ENCODE measurements at places on chromosomes 6 and 20.

DNA sequence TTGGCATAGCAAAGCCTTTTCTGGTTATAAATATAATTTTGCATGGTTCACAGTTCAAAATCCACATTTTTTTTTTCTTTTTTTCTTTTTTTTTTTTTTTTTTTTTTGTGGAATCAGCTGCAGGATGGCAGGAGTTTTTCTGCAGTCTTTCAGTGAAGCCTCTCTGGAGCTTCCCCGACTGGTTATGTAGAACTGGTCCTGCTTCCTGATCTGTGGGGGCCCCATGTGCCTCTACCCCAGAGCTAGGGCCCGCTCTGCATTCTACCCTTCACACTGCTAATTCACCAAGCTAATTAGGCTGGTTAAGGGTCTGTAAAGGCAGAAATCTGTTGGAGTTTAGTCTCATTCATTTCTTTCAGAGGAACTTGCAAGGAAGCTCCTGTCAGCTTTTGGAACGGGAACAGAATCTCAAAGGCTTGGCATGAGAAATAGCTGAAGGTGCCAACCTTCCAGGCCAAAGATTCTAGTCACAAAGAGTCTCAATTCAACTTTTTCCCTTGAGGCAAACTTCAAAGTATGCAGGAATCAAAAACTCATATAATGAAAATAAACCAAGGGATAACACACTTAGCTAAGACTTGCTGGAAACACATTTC, 45.5 kb downstream of the HMGN3 start:
- DNase-seq = no peak

- DNase-seq = no peak
These were observed 45.3 kb upstream of the TRDN start for GRCh38 chr6:123681957-123682462.

- no peak for DNase-seq
These were observed 684.3 kb downstream of the QKI start for GRCh38 chr6:164098857-164099267.

DNA sequence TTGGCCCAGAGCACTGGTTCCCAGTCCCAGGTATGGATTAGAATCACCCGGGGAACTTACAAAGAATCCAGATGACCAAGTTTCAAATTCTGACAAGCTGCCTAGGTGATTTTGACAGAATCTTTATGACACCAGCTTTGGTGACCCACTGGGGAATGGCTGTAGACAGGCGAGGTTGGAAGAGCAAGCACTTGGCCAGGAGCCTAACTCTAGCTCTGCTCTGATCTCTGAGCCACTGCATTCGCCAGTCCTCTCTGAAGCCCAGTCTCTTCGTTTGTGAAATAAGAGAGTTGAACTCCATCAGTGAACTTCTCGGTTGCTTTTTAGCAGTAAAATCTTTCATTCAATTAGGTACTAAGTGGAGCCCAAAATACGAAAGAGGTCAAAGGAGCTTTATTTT, 161.2 kb downstream of the VEGFA start:
- DNase-seq = no peak

DNA sequence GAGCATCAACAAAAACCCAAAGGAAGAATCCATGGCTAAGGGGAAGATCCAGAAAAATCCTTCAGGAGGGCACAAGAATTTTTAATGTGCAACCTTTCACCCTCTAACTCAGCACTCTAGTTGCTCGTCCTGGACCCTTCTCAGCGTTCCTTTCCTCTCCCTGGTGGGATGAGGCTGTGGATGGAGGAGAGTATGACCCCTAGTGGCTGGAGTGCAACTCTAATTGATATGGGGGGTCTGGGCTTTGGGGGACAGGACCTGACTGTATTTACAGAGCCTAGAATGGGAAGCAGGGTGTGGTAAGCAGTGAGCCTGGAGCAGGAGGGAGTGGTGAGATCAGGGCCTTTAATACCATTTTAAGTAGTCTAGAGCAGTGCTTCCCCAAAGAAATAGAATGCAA, 83.9 kb upstream of the CEP85L start:
- DNase-seq = no peak

- DNase-seq = no peak
These were observed 212.6 kb upstream of the PCSK2 start for GRCh38 chr20:17014217-17014616.

- DNase-seq = no peak
These were observed 39.3 kb downstream of the PCNA start for GRCh38 chr20:5080384-5080877.

DNA sequence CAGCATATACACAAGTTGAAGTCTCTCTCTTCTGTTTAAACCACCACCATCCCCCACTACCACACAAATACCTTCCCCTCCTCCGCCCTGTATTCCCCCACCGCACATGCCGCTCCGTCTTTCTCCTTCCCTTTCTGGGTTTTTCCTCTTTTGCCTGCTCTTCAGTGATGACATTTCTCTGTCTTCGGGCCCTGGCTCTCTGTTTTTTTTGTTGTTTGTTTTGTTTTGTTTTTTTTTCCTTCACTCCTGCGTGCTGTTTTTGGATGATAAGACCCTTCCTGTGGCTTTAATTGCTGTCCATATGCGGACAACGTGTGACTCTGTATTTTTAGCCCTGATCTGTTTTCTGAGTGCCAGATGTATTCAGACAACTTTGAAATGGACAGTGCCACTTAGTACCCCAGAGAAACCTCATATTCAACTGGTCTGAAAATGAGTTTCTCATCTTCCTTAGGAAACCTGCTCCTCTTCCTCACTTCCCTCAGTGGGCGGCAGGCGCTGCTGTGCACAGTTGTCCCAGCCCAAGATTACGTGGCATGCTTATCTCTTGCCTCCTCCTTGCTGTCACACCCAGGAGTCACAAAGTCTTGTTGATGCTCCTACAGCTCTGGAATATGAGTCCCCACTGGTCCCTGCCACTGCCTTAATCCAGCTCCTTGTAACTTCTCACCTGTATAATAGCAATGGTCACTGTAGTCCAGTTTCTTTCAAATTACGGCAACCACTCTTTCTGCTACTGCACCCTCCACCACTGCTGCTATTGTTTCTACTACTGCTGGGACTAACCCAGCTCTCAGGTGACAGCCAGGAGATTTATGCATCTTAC, 8.2 kb downstream of the PPP1R14C start:
- no peak for DNase-seq

Measured in stimulated activated CD4-positive, alpha-beta T cell treated with anti-CD3 and anti-CD28 coated beads, Interleukin-4, amount 100 ng/mL, for 48 hours (primary cell).